NCI-H460 (cell line): ENCODE measurements at places on chromosomes 5 and 9. TPM values are rescaled to one million over a fixed set of nuclear protein-coding genes. Genes with fewer than 3 reads are reported as not detected.

DNA sequence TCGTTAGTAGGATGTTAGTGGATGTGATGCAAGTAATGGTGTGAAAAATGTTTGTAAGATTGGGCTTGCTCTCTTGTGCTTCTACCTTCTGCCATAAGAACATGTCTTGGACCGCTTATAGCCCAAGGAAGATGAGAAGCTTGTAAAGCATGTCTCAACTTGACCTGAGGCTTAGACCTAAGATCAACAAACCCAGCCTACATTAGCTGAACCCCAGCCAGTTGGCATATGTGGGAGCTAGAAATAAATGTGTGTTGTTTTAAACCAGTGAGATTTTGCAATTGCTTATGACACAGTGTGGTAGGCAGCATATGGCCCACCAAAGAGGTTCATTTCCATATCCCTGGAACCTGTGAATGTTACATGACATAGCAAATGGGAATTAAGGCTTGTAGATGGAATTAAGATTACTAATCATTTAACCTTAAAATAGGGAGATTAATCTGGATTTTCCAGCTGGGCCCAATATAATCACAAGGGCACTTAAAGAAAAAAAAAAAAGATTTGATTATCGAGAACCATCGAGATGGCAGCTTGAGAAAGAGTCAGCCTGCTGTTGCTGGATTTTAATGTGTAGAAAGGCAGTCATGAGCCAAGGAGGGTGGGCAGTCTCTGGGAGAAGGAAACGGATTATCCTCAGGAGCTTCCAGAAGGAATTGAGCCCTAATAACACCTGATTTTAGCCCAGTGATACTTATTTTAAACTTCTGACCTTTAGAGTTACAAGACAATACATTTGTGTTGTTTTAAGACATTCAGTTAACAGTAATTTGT lies 27.3 kb upstream of the EDIL3 start:
- DNase-seq: no peak

GRCh38 chr9:81665322-81665871 lies 23.9 kb downstream of the TLE1 start:
- DNase-seq: no peak

DNA sequence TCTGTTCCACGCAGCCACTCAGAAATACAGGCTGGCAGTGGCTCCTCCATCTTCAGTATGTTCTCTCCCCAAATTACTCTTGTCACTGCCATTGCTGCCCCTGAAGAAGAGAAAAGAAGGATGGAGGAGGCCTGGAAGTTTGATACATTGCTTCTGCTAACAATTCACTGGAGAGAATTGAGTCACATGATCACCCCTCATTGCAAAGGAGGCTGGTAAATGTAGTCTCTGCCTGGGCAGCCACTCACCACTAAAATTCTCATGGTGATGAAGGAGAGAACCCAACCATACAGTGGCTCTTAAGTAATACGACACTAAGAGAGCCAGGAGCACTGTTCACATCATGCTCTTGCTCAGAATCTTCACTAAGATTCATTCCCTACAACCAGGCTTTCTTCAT lies 112.0 kb downstream of the DOCK8 start:
- DNase-seq: no peak

C5orf46 gene
- total RNA-seq: not detected in 2 replicates
